ENCODE measurements at places on chromosomes 12 and 14.

- no peak for DNase-seq
Measured at GRCh38 chr12:111186347-111186746, 182.5 kb downstream of the PHETA1 start.

GRCh38 chr12:10243818-10244520, 31.3 kb downstream of the GABARAPL1 start:
- peak; percentile 18 for DNase-seq

DNA sequence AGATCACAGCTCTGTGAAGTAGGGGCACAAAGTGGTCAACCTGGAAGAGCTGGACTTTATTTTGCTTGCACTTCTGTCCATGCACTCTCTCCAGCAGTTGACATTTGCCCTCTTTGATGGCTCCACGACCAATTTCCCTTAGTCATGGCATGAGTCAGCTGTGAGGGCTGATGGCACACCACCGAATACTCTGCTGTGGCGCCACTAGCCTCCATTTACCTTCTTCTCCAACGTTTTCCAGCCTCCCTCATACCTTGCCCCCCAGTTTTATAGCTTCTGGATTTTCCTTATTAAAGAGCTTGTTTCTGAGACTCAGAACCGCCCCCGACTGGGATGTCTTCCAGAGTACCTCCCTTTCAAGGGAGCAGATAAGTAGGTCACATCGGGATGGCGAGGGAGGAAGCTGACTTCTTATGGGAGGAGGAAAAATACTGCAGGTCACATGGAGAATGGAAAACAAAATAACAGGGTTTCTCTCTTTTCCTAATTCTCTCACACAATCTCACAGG, 17.6 kb downstream of the NINJ2 start:
- peak; percentile 74 for DNase-seq

DNA sequence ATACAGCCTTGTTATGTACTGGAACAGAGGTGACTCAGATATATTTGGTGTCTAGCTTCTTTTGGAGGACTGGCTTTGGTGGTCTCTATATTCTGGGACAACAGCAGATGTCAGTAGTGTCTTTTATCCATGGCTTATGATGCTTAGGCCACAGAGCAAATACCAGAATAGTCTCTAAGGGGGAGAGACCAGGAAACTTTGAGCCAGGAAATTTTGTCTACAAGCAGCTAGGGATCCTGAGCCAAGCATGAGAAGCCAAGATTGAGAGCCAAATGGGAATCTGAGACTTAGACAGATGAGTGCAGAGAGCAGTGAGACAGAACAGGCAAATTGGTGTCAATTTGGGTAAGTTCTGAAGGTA, 28.4 kb upstream of the PTPRR start:
- no peak for DNase-seq

DNA sequence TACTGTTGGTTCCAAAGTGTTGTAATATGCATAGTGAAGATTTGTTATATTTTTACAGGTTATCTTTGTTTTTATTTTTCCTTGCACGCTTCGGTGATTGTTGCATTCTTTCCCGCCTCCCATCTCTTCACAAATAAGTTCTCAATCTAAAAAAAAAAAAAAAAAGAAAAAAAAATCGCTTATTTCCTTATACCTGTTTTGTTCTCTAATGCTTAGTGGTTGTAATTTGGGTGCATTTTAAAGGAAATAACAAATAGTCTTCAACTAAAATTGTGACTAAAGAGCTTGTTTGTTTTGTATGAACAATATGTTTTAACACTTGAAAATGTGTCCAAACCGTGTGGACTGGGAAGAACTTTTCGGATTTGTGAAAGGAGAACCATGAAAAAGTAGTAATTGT, 1.5 kb downstream of the CAND1 start:
- DNase-seq, result no peak

GRCh38 chr14:97120204-97120603, 323.0 kb downstream of the VRK1 start:
- no peak for DNase-seq

GRCh38 chr12:75553836-75554555, 42.6 kb upstream of the KRR1 start:
- no peak for DNase-seq

GRCh38 chr12:42097971-42098370, 46.7 kb downstream of the GXYLT1 start:
- peak; percentile 26 for DNase-seq

DNA sequence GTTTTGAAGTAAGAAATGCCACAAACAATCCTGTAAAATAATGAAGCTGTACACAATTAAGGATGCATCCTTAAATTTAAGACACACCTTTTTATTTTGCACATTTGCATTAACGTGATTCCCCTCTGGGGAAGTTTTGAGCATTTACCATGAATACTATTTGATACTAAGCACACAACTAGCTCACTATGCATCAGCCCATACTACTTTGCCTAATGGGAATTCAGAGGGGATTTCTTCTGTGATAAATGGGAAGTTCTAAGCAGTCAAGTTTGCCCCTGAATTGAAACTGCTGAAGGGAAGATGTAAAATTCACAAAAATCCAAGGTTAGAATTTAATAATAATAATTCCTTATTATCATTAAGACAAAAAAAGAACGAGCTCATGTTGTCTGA, 27.4 kb downstream of the SINHCAF start:
- no peak for DNase-seq

GRCh38 chr12:23049180-23049579, 424.2 kb downstream of the ETNK1 start:
- peak; percentile 11 for DNase-seq

- no peak for DNase-seq
Measured at GRCh38 chr12:75184516-75184915, 25.1 kb downstream of the KCNC2 start.

- peak; percentile 99 for DNase-seq
Measured at GRCh38 chr12:50246873-50247612, 36.3 kb downstream of the LIMA1 start.

- no peak for DNase-seq
Measured at GRCh38 chr14:34049790-34050189, 98.9 kb upstream of the EGLN3 start.

DNA sequence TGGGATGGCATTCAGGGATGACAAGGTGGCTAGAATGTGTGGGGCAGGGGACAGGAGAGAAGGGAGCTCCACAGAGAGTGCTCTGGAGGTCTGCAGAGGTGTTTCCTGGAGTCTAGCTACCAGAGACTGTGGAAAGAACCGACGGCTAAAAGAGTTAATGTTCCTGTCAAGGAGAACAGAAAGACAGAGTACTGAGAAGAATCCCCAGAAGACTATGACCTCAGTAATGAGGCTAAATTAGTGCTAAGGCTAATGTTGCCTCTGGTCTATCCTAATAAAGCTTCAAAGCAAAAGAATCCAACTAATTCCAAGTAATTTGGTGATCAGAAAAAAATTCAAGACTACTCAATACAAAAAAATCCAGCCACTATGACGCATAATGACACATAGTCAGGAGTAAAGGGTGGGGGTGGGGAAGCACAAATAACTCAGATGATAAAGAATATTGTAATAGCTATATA, 44.7 kb downstream of the FERMT2 start:
- peak; percentile 78 for DNase-seq

DNA sequence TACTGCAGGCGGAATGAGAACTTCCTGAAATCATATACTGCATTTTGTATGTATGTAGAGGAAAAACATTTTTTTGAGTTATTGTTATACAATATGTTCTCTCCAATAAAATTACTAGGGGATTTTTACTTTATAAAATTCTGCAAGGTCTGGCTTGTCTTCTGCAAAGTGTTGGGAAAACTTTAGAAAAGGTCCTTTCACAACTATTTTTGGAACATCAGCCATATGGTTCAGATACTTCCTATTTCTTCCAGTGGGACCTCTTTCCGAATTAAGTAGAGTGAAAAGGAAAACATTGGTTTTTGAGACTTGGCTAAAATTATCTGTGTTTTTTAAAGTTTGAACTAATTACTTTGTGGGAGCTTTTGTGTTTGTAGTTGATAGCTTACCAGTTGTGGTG, 52.7 kb downstream of the DAAM1 start:
- no peak for DNase-seq

GRCh38 chr12:26751179-26751578, 81.8 kb downstream of the ITPR2 start:
- DNase-seq, result no peak

DNA sequence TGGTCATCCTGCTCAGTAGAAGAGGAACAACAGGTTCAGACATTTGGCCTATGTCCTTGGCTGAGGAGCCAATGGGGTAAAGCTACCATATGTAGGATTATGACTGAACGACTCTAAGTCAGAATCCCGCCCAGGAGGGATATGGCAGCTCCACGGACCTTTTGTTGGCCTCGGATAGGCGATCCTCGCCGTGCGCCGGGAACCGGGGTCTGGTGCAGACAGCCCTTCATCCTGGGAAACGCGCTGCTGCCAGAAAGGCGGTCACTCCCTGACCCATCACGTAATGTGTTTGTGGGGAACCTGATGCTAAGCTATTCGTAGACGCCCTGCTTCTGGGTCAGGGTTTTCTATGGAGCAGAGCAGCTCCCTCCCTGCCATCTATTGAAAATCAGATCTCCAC, 178.9 kb upstream of the ALG10B start:
- DNase-seq, result no peak

- no peak for DNase-seq
Measured at GRCh38 chr12:92595663-92596062, 107.1 kb upstream of the PLEKHG7 start.

DNA sequence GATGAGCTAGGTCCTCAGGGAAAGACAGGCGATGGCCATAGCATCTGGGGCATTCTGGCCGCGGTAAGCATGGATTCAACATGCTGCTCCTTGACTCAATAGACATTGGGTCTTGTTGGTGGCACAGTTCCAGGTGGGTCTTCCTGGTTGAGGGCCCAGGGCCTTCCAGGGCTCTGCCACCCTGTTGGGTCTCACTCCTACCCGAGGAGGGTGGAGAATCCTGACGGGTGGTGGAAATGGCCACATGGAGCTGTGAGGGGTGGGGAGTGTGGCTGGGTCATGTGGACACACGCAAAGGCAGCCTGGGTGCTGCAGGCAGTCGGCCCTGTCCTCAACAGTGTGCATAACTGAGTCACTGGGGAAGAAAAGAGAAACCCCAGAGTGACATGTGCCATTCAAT, 148.1 kb downstream of the KIF26A start:
- no peak for DNase-seq

- no peak for DNase-seq
Measured at GRCh38 chr12:88546853-88547252, 33.4 kb downstream of the KITLG start.

DNA sequence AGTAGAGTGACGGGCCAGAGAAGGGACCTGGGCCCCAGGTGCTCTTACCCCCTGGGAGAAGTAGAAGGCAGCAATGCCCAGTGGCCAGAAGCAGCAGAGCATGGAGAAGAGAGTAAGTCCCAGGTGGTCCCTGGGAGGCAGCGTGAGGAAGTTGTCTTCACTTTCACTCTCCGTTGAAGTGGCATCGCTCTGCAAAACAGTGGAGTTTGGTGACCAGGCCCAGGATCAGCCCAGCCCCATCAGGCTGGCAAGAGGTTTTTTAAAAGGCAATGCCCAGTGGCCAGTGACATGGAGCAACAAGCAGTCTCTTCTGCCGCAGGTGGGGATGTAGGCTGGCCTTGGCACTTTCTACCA, 18.2 kb downstream of the SYNDIG1L start:
- no peak for DNase-seq

GRCh38 chr14:93744876-93745275, 43.4 kb downstream of the PRIMA1 start:
- DNase-seq, result no peak

DNA sequence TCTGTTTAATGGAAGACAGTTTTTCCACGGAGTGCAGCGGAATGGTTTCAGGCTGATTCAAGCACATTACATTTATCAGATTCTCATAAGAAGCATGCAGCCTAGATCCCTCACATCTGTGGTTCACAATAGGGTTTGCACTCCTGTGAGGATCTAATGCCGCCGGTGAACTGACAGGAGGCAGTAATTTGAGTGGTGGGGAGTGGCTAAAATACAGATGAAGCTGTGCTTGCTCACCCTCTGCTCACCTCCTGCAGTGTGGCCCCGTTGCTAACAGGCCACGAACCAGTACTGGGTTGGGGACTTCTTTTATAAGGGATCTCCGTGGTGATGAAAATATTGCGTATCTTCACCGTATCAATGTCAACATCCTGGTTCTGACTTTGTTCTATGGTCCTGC, 107.8 kb downstream of the OTX2 start:
- DNase-seq, result no peak

- DNase-seq, result peak; percentile 73
Measured at GRCh38 chr12:49121047-49121696, 10.0 kb downstream of the TUBA1B start.

- DNase-seq, result no peak
Measured at GRCh38 chr14:71524320-71524982, 407.8 kb upstream of the RGS6 start.

- DNase-seq, result no peak
Measured at GRCh38 chr14:80762641-80763228, 178.8 kb downstream of the CEP128 start.

DNA sequence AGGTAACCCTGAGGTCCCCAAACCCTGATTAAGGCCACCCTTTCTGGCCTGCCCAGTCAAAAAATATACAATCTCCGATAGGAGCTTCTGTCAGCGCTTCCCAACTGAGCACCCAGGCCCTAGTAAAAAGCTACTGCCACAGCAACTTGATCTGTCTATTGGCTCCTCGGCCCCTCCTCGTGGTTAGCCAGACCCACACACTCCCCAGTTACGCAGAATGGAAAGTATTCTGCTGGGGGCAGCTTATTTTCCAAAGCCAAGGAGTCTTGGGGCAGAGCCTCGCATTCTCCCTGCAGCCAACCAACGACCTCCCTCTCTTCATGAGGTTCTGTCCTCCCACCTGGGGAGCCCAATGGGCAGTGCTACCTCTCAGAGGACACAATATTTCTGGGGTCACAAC, 32.1 kb downstream of the FMNL3 start:
- DNase-seq, result no peak

- DNase-seq, result no peak
Measured at GRCh38 chr12:14846042-14846587, 2.8 kb upstream of the ART4 start.

- no peak for DNase-seq
Measured at GRCh38 chr12:11729008-11729407, 79.5 kb downstream of the ETV6 start.

DNA sequence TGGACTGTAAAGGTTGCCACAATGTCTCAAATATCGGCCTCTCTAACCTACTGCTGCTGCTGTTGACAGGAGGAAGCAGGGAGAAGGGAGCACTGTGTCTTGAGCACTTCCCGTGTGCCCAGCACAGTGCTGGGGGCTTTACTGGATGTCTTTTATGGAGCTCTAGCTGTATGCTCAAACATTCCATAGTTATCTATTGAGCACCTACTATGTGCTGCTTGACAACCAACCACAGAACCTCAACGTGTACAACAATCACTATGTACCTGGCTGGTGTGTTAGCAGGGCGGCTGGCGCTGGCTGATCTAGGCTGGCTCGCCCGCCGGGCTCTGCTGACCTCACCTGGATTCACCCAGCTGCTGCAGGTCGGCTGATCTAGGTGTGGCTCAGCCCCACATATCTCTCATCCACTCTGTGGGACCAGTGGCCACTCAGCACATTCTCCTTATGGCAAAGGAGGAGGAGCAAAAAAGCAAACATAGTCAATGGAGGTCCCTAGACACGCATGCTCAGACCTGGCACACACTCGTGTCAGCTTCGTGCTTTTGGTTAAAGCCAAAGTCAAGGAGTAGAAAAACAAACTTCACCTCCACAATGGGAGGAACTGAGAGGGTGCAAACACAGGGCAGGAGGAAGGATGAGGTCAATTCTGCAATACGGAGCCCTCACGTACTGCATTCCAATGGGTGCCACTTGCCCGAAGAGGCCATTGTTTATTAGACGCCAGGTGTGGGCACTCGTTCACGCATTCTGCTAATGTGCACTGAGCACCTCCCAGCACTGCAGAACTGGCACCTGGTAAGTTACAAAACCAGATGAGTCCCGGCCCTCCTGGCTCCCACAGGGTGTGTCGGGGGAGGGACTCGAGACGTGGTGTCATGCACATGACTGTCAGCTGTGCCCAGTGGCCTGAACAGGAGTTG, 147.2 kb downstream of the SCARB1 start:
- no peak for DNase-seq
